Activated T-helper 17 cell treated with anti-CD3 and anti-CD28 coated beads, Interleukin-2, amount 50 U/mL, for 72 hours (primary cell): ENCODE measurements at places on chromosomes 5 and 9.

DNA sequence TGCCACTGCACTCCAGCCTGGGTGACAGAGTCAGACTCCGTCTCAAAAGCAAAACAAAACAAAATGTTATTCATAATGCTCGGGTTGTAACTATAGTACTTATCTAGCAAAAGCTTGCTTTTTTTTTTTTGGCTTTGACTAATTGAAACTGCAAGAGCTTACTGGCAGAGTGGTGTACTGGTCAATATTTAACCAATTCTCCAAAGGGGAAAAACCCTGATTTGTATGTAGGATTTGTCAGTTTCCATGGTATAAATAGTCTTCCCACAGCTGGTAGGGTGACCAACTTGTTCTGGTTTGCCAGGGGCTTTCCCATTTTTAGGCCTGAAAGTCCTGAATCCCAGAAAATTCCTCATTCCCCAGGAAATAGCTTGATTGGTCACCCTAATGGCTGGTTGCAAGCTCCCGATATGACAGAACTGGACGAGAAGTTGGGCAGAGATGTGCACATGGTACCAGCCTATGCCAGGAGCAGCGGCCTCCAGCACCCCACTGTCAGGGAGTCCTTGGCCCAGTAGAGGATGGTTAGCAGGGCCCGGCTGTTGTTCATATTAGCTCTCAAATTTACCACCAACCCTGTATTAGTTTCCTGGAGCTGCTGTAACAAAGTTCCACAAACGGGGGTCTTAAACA, 58.0 kb downstream of the FXN start:
- H3K4me1 ChIP-seq: no peaks in the 10 kb centered on the region
- no peak overlapping the region for H3K27ac ChIP-seq
- H3K4me3 ChIP-seq: no peak overlapping the region
- peak; percentile 88 for ATAC-seq

GRCh38 chr5:154526231-154527226, 48.5 kb upstream of the HAND1 start:
- H3K4me1 ChIP-seq: no peaks in the 10 kb centered on the region
- no peak overlapping the region for H3K4me3 ChIP-seq
- ATAC-seq: no peak

DNA sequence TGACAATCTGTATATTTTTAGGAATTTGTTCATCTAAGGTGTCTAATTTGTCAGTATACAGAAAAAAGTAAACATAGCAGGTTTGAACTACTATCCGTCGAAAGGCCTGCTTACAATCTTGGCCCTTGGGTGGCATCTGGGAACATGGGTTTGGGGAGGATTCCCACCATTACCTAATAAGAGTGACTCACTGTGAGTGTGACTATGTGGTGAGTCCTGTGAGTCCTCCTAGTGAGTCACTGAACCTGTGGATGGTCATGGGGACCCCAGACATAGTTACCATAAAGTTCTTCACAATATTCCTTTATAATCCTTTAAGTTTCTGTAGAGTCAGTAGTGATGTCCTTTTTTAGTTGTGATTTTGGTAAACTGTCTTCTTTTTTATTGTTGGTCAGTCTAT, 37.0 kb downstream of the RNF130 start:
- H3K27ac ChIP-seq: no peak overlapping the region
- no peak overlapping the region for H3K4me3 ChIP-seq
- ATAC-seq: no peak
- no peaks in the 10 kb centered on the region for H3K4me1 ChIP-seq
- H3K36me3 ChIP-seq: peaks cover 38% of the 10 kb centered on the region

DNA sequence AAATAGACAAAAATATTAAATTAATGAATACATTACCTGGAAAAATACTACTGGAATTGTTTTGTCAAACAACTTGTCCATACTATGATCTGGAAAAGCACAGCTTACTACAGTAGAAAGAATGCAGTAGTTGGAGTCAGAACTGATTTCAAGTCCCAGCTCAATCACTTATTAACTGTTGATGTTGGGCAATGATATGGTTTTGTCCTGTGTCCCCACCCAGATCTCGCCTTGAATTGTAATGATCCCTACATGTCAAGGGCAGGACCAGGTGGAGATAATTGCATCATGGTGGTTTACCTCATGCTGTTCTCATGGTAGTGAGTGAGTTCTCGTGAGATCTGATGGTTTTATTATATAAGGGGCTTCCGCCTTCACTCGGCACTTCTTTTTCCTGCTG, 247.5 kb downstream of the CD180 start:
- ATAC-seq: no peak
- H3K27me3 ChIP-seq: peaks cover 6% of the 10 kb centered on the region
- H3K36me3 ChIP-seq: no peaks in the 10 kb centered on the region
- H3K27ac ChIP-seq: no peak overlapping the region
- H3K4me1 ChIP-seq: peaks cover 9% of the 10 kb centered on the region
- no peak overlapping the region for H3K4me3 ChIP-seq
